Aorta (tissue), 5 donors: ENCODE measurements at places on chromosomes 16 and 17. TPM values are rescaled to one million over a fixed set of nuclear protein-coding genes. Genes with fewer than 3 reads are reported as not detected.

DNA sequence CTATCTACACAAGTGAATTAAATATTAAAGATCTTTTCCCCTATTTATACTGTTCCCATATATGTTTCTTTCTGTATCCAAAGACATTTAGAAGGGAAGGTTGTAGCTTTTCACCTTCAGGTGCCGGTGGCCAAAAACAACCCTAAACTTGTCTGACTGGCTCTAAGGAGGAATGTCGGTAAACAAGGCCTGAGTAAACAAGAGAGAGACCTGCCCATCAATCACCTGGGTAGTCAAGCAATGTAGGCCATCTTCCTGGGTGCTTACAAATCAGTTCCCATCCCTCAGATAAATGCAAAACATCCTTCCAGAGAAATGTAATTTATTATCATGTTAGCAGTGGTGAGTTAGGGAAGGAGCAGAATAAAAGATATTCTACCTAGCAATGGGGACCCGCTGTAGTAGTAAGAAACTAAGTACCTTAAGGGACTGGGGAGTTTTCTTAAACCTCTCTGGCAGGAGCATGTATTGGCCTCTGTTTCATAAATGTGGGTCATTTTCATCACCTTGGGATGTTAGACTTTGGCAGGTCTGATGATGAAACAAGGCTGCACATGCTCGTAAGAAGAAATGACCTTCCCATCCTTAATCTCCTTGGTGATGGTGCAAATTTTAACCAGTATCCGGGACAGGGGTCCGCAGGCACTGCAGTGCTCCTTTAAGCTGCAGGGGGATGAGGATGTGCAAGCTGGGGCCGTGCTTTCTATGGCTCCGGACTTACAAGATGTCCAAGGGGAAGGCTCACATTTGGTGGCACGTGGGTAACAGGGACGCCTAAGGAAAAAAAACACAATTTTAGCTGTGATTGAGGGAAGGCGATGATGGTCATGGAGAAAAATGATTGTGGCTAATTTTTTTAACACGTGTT, 8.4 kb downstream of the KRT39 start:
- no peak overlapping the region for H3K27ac ChIP-seq
- no peak for DNase-seq
- no peaks in the 10 kb centered on the region for H3K36me3 ChIP-seq

DNA sequence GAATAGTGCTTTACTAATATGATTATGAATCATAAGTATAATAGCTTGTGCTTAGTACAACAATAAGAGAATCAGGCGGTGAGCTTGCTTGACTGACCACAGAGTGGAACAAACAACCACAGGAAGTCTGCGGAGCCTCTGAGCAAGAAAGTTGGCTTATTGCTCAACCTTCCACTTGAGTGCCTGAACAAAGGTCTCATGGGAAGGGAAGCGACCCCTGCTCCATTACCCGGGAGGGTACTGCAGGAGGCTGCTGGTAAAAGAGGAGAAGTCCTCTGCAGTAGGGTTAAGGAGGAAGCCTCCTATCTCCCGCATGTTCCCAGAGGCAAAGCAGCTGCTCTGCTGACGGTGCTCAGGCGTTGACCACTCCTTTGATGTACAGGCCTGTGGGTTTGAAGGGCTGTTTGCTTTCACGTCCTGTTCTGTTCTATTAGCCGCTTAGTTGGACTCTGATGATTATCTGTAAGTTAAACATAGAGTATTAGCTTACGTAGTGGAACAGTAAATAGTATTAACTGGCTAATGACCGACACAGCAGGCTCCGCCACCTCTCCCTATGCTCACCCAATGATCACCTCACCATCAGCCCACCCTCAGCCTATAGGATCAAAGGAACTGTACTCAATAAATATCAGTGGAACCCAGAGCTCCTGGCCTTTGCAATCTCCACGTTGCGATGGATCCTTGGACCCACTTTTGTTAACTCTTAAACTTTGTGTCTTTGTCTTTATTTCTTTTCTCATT, 17.5 kb downstream of the ALOX15B start:
- DNase-seq = peak; percentile 75
- no peaks in the 10 kb centered on the region for H3K36me3 ChIP-seq
- no peaks in the 10 kb centered on the region for H3K4me1 ChIP-seq
- H3K4me3 ChIP-seq = no peak overlapping the region
- H3K27ac ChIP-seq = no peak overlapping the region

DNA sequence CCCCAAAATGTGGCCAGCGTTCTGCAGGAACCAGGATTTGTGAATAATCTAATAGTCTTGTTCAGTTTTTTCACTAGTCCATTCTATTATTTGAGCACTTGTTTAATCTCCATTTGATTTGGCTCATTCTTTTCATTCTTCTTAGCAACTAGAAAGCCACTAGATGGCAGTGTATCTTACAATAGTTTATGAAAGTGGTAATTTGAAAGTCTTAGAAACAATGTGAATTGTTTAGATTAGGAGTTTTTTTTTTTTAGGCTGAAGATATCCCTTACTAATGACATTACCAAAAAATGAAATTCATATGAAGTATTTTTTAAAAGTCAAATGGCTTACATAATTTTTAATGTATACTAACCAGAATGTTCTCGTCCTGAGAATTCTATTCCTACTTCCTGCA, 6.7 kb downstream of the ERI2 start:
- no peak overlapping the region for H3K4me3 ChIP-seq
- no peaks in the 10 kb centered on the region for H3K27me3 ChIP-seq
- no peaks in the 10 kb centered on the region for H3K36me3 ChIP-seq
- no peak overlapping the region for H3K27ac ChIP-seq

DNA sequence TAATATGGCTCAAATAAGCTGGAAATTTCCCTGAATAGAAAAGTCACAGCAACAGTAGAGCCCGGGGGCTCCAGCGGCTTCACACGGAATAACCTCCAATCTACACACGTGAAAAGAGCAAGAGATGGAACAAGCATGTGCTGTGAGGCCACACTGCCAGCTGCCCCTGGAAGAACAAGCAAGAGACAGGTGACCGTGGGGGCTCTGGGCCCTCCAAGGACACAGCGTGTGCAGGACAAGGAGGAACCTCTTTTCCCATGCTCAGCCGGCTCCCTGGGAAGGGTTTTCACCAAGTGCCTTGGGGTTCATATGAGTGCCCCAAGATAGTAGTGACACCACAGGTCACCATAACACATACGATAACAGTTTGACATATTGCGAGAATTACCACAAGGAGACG, 110.2 kb upstream of the ZNF750 start:
- H3K27me3 ChIP-seq = no peaks in the 10 kb centered on the region
- H3K36me3 ChIP-seq = no peaks in the 10 kb centered on the region
- no peak for DNase-seq
- H3K4me3 ChIP-seq = no peak overlapping the region
- no peak overlapping the region for H3K27ac ChIP-seq

Gene PLA2G15
- 28.4 TPM for total RNA-seq

DNA sequence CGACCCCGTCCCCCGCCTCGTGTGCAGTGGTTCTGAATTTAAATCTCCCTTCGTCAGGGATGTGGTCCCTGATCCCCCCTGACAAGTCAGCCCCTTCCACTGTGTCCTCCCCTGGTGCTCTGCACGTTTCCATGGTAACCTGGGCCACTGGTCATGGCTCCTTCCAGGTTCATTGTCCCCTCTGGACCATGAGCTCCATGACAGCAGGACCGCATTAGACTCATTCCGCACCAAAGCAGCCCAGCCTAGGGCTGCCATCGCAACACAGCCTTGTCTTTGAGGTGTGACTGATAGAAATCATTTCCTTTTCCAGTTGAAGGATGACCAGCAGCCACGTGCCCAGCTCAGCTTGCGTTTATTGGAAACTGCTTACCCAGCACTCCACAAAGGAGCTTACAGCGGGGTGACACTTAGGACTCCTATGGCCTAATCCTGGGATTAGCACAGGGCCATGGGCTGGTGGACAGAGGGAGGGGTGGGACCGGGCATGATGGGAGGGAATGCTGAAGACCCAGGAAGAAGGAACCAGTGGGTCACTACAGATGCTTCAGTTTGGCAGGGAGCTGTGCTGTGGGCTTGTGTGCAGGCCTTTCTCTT, 7.6 kb downstream of the RCVRN start:
- H3K36me3 ChIP-seq = no peaks in the 10 kb centered on the region
- no peaks in the 10 kb centered on the region for H3K4me1 ChIP-seq
- no peak overlapping the region for H3K4me3 ChIP-seq

DNA sequence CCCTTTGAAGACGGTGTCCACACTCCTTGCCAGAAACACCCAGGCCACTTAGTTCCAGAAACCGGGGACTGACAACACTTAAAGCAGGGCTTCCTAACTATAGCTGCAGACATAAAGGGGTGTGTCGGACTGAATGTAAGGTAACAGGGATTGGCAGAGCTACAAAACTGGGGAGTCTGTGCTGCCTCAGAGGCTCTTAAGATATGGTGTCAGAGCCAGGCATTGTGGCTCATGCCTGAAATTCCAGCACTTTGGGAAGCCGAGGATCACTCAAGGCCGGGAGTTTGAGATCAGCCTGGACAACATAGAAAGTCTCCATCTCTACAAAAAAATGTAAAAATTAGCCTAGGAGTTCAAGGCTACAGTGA, 14.2 kb upstream of the NLRC3 start:
- no peaks in the 10 kb centered on the region for H3K27me3 ChIP-seq
- no peak overlapping the region for H3K4me3 ChIP-seq
- no peak overlapping the region for H3K27ac ChIP-seq
- peak; percentile 32 for DNase-seq
